M059J (cell line): ENCODE measurements at places on chromosomes 16 and 17. TPM values are rescaled to one million over a fixed set of nuclear protein-coding genes. Genes with fewer than 3 reads are reported as not detected.
A peak's percentile ranks its signal among the peaks of the same experiment; 100 is the strongest.

Gene SEPHS2
- total RNA-seq, result 5.9 and 11.3 TPM in 2 replicates

Gene NT5M
- 1.6 and 1.8 TPM in 2 replicates for total RNA-seq

GRCh38 chr17:40936437-40936971, 942 bp downstream of the KRT23 start:
- no peak for DNase-seq

GRCh38 chr16:12729448-12729847, 74.2 kb downstream of the CPPED1 start:
- peak; percentile 79 for DNase-seq

- no peak for DNase-seq
Observed at GRCh38 chr16:87554754-87555427, 47.4 kb upstream of the JPH3 start.

GRCh38 chr16:28532940-28533647, 5.7 kb downstream of the NUPR1 start:
- no peak for DNase-seq

Gene ZNF207
- 163 and 195 TPM in 2 replicates for total RNA-seq

DNA sequence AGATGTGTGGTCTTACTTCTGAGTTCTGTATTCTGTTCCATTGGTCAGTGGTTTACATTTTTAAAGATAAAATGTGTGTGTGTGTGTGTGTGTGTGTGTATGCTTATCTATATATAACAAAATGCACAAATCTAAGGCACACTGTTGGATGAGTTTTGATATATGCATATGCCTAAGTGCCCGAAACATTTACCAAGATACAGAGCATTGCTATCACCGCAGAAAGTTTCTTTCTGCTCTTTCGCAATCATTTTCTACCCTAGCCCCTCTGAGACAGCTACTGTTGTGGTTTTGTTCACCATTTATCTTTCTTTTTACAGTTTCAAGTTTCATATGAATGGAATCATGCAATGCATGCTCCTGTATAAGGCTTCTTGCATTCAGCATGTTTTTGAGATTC, 97.0 kb downstream of the MRTFB start:
- DNase-seq, result no peak

Gene CNTNAP4
- not detected in 2 replicates for total RNA-seq

DNA sequence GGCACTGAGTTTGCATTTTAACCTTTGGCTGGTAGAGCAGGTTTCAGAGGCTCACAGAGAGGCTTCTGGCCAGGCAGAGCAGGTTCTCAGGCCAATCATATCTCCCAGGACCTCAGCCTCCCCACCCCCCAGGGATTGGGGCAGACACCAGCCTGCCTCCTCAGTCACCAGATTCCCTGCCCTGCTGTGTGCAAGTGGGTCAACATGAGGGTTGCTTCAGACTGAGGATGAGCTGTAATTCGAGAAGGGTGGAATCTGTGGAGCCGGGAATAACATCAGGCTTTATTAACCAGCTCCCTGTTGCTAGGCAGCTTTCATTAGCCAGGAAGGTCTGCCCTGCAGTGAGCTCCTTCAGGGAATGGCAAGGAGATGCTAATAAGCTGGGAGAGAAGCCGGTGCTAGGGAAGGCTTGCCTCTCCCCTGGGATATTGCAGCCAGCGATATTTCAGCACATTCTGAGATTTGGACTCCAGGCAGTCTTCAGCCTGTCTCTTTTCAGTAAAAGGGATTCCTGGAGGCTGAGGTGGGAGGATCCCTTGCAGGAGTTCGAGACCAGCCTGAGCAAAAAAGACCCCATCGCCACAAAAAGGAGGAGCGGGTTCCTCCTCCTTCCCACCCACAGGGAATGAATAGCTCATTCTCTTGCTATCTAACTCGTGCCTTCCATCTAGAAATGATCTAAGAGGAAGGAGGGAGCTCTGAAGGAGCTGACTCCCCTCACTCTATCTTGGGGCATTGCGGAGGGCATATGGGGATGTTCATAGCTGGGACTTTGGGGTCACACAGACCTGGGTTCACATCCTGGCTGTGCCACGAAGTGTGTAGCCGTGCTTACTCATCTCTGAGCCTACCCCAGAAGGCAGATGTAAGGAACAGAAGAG, 10.7 kb downstream of the SGSM2 start:
- DNase-seq, result peak; percentile 53

DNA sequence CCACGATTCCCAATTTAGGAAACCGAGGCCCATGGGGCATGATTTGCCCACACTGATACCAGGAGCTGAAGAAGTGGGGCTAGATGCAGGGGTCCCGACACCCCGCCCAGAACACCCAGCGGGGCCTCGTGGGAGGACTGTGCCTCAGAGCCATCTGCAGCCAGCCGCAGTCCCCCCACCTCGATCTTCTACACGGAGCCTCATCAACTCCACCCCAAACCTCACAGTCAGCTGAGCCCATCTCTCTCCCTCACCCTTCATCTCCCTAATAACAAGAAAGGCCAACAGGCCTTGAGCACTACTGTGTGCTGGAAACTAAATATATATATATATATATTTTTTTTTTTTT, 4.2 kb downstream of the ITGAE start:
- no peak for DNase-seq

GRCh38 chr16:79276501-79276900, 324.0 kb downstream of the MAF start:
- no peak for DNase-seq

GRCh38 chr17:76270127-76270592, 5.0 kb downstream of the UBALD2 start:
- no peak for DNase-seq

DNA sequence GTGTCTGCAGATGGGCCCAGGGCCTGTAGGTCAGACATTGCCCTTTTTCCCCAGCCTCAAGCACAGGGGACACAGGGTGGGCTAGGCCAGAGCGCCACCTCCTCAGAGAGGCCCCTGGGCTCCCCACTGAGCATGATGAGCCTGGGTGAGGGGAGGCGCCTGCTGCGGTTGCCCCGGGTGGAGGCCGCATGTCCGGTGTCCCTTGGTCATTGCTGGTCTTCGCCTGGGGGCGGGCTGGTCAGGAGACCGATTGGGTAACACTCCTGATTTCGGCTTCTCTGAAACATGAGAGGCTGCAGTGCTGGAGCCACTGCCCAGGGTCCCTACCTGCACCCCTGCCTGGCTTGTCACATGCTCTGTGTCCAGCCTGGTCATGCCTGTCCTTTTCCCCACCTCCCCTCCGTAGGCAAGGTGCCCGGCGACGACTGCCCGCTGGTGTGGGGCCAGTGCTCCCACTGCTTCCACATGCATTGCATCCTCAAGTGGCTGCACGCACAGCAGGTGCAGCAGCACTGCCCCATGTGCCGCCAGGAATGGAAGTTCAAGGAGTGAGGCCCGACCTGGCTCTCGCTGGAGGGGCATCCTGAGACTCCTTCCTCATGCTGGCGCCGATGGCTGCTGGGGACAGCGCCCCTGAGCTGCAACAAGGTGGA, 2.4 kb upstream of the NPB start:
- DNase-seq, result no peak

GRCh38 chr16:23509782-23510163, 521 bp downstream of the GGA2 start:
- DNase-seq, result peak; percentile 50

DNA sequence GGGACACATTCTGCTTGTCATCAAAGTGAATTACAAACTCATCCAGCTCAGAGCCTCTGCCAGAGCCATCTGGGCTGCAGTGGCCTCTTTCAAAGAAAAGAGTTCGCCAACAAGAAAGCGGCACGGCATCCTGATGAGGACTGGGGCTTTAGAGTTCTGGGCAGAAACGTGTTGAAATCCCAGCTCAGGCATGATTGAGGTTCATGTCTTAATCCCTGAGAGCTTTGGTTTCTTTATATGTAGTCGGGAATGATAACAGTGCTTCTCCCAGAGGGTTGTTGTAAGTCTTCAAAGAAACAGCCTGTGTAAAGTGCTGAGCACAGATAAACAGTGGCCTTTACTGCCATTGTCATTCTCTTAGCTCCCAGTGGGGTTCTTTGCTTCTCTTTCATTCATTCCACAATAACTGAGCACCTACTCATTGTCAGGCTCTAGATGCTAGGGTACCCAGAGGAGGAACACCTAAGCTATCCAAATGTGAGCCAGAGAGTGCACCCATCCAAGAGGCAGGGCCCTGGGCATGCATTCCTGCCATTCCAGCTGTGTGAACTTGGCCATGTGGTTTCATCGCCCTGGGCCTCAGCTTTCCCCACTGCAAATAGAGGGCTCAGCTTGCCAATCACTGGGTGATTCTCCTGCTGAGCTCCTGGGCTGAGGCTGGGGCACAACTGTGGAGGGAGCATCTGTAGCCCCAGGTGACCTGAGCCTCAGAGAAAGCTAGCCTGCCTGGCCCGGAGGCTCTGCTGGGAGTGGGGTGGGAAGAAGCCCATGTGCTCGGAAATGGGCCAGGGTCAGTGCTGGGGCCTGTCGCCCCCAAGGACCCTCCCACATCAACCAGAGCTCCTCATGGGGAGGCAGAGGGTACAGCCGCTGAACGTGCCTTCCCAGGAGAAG, 38.3 kb upstream of the CRHR1 start:
- no peak for DNase-seq

DNA sequence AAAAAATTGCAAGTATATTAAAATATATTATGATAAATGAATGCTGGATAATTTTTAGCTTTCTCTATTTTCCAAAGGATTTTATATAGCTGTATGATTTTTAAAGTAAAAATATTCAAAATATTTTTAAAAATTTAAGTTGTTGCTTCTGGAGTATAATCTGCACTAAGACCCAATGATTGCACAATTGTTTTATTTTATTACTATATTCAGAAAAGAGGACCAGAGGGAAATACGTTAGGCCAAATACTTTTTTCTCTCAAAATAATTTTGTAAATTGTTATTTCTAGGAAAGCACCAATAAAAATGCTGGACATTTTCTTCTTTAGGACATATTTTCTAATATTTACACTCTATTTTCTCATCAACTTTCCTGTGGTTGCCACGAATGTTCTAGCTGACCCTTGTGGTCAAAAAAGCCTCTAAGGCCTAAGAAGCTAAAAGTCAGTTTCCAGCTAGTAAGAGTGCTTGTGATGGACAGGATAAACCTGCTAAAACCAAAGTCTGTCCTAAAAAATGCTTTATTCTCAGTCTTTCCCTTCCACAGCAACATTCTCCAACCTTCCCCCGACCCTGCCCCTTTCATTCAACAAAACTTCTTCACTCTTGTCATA, 31.2 kb downstream of the MMD start:
- DNase-seq, result peak; percentile 12

Gene TNFRSF13B
- not detected in 2 replicates for total RNA-seq

DNA sequence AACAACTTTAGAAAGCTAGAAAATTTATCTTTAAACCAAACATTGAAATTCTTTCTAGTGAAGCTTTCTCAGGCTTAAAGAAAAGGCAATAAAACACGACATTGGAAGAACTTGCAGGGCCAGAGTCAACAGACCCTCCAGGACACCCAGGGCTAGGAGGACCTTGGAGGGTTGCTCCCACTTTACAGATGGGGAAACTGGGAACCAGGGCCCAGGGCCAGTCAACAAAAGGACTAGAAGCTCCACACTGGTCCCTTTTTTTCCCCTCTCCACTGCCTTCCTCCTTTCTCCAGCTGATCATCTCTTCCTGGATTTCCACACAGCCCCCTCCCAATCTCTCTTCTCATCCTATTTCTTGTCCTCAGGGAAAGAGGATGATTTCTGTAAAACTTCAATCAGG, 307.7 kb upstream of the CDH5 start:
- no peak for DNase-seq

DNA sequence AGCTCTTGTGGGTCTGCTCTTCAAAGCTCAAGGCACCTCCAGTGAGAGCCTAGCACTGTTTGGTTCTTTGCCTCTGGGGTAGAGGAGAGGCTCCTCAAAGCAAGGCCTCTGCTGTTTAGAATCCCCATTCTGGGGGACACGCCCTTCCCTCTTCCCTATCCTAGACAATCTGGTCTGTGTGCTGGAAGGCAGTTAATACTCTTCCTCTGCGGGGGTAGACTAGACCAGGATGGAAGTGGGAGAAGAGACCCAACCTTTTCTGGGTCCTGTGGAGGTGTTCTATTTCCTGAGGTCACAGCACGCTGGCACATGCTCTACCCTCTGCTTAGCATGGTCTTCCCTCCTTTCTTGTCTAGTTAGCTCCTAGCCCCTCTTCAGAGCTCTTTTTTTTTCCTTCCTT, 7.7 kb downstream of the ERAL1 start:
- no peak for DNase-seq

Gene WDR81
- 4.0 and 9.5 TPM in 2 replicates for total RNA-seq

- peak; percentile 81 for DNase-seq
Observed at GRCh38 chr17:76935331-76935730, 67.1 kb downstream of the MGAT5B start.

GRCh38 chr17:17125136-17126084, 80.7 kb downstream of the PLD6 start:
- no peak for DNase-seq

GRCh38 chr17:71327376-71328059, 793.3 kb upstream of the SOX9 start:
- peak; percentile 65 for DNase-seq

- no peak for DNase-seq
Observed at GRCh38 chr17:56642424-56642823, 48.9 kb downstream of the NOG start.
